ENCODE measurements at places on chromosomes 2 and 18.

GRCh38 chr2:226905718-226906117 is 69.9 kb downstream of the RHBDD1 start:
- no peak for DNase-seq

DNA sequence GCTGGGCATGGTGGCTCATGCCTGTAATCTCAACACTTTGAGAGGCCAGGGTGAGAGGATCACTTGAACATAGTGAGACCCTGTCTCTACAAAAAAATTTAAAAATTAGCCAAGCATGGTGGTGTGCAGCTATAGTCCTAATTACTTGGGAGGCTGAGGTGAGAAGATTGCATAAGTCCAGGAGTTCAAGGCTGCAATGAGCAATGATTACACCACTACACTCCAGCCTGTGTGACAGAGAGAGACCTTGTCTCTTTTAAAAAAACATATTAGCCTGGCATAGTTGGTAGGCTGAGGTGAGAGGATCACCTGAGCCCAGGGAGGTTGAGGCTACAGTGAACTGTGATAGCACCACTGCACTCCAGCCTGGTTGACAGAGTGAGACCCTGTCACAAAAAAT is 13.7 kb downstream of the TRAPPC8 start:
- no peak for DNase-seq

DNA sequence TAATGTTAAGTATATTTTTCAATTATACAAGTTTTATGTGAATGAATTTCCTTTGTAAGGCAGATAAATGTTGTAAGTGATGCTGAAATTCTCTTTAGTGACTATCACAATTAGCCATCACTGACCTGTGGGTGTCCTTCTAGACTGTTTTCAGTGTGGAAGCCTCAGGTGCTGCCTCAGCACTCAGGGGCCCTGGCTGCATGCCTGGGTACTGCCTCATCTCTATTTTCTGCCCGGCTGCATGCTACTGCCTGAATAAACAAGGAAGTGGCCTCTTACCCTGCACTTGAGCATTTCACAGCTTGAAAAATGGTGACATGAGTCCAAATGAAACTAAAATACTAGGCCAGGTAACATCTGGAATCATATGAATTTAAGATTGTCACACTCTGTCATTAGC is 787.6 kb upstream of the SALL3 start:
- no peak for DNase-seq

GRCh38 chr2:69977186-69977585 is 15.8 kb upstream of the ASPRV1 start:
- no peak for DNase-seq

GRCh38 chr2:143948710-143949109 is 571.2 kb downstream of the ZEB2 start:
- DNase-seq: no peak

GRCh38 chr2:29920631-29921559 is 491 bp downstream of the ALK start:
- DNase-seq: no peak

- DNase-seq: no peak
Measured at GRCh38 chr18:33210575-33211189, 229.8 kb downstream of the CCDC178 start.

DNA sequence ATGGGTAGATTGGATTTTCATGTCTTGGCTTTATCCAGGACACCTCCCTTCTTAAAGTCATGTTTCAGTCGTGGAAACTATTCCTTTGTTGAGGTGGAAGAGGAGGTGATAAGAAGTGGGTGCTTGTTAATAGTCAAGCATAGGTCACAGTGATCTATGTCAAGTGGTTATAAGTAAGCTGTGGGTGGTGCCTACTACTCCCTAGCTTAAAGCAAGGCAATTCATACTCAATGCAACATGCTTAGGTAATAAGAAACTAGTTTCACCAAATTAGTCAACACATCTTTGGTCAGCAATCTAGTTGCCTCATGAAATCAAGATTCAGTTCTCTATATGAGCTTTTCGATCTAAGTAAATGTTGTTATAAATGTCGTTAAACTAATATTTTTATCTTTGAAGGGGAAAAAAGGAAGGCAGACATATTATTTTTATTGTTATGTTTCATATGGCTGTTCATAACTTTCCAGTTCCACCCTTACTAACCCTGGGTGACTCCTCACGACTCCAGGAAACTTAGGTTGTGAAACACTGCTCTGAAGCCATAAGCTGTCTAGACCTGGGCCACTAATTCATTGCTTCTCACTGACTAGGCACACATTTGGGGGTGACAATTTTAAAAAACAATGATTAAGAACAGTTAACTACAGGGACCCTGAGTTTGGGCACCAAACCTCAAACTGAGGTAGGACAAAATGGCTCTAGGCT is 5.8 kb upstream of the ABCB11 start:
- no peak for DNase-seq

- no peak for DNase-seq
Measured at GRCh38 chr2:26578581-26578980, 62.6 kb downstream of the CIB4 start.

DNA sequence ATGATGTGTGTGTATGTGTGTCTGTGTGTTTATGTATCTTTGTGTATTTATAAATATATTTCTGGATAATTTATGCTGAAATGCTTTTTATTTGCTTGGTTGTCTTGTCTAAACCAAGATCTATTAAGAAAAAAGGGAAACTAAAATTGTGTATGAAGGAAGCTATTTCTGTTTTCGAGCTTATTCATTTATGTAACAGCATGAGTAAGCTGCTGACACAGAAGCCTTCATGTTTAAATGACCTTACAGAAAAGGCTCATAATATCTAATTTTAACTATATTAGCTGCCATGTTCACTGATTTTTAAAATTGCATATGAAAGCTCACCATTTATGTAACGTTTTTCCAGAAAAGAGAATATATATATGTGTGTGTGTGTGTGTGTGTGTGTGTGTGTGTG is 392.8 kb downstream of the PTH2R start:
- DNase-seq: no peak

- DNase-seq: no peak
Measured at GRCh38 chr2:23124214-23124750, 260.7 kb upstream of the KLHL29 start.

- no peak for DNase-seq
Measured at GRCh38 chr18:45802814-45803492, 22.5 kb upstream of the SIGLEC15 start.

- DNase-seq: no peak
Measured at GRCh38 chr2:190256087-190256486, 63.5 kb downstream of the HIBCH start.

DNA sequence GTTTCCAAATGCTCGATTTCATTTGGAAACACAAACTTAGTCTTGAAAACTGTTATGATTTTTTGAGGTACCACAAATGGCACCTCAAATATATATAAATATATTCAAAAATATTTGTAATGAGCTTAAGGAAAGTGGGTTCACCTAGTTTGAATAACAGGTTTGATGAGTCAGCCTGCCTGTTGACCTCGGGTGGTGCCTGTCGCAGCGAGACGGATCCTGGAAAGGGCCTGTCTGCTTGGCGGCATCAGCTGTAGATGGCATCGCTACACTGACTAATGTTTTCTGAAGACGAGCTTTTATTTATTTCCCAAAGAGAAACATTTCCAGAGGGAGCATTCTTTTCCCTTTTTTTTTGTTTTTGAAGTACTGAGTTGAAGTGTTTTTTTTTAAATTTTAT is 6.9 kb downstream of the ALLC start:
- no peak for DNase-seq
